ENCODE measurements at places on chromosomes 6 and 20.

- no peak for DNase-seq
- H3K36me3 ChIP-seq, result no peaks in the 10 kb centered on the region
- no peak overlapping the region for H3K4me3 ChIP-seq
- H3K4me1 ChIP-seq, result no peaks in the 10 kb centered on the region
Measured at GRCh38 chr6:100269189-100269588, 195.5 kb downstream of the SIM1 start.

- no peaks in the 10 kb centered on the region for H3K36me3 ChIP-seq
- no peak for DNase-seq
- no peak overlapping the region for H3K27ac ChIP-seq
- no peak overlapping the region for H3K4me3 ChIP-seq
Measured at GRCh38 chr6:157675831-157676230, 147.2 kb upstream of the SNX9 start.

- H3K4me3 ChIP-seq, result no peak overlapping the region
- H3K27ac ChIP-seq, result peak overlapping the region; percentile 53
- no peaks in the 10 kb centered on the region for H3K27me3 ChIP-seq
- no peaks in the 10 kb centered on the region for H3K36me3 ChIP-seq
- DNase-seq, result no peak
- H3K4me1 ChIP-seq, result peaks cover 7% of the 10 kb centered on the region
Measured at GRCh38 chr6:155418017-155418761, 37.5 kb downstream of the NOX3 start.

DNA sequence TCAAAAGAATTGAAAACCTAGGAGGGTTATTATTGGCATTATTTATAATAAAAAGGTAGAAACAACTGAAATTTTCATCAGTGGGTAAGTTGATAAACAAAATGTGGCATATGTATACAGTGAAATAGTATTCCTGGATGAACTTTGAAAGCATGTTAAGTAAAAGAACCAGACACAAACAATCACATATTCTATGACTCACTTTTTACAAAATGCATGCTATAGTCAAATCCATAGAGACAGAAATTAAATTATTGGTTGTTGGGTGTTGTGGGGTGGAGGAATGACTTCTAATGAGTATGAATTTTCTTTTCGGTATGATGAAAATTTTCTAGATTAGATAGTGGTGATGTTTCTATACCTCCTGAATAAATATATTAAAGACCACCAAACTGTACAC, 94.6 kb downstream of the LRRC1 start:
- H3K27me3 ChIP-seq, result no peaks in the 10 kb centered on the region
- no peak overlapping the region for H3K4me3 ChIP-seq
- no peak overlapping the region for H3K27ac ChIP-seq
- peaks cover 10% of the 10 kb centered on the region for H3K36me3 ChIP-seq

GRCh38 chr20:49669601-49670189, 44.0 kb downstream of the B4GALT5 start:
- no peaks in the 10 kb centered on the region for H3K27me3 ChIP-seq
- no peak for DNase-seq
- H3K4me1 ChIP-seq, result peaks cover 26% of the 10 kb centered on the region
- no peaks in the 10 kb centered on the region for H3K36me3 ChIP-seq
- peak overlapping the region; percentile 33 for H3K27ac ChIP-seq

- no peaks in the 10 kb centered on the region for H3K27me3 ChIP-seq
- no peaks in the 10 kb centered on the region for H3K4me1 ChIP-seq
- DNase-seq, result no peak
- no peak overlapping the region for H3K27ac ChIP-seq
- H3K36me3 ChIP-seq, result no peaks in the 10 kb centered on the region
Measured at GRCh38 chr6:63272397-63272796, 47.4 kb downstream of the LGSN start.

- no peaks in the 10 kb centered on the region for H3K4me1 ChIP-seq
- H3K27ac ChIP-seq, result no peak overlapping the region
- no peak overlapping the region for H3K4me3 ChIP-seq
- no peaks in the 10 kb centered on the region for H3K36me3 ChIP-seq
- no peak for DNase-seq
Measured at GRCh38 chr6:20565342-20565741, 31.1 kb downstream of the CDKAL1 start.

- DNase-seq, result no peak
- H3K4me3 ChIP-seq, result peak overlapping the region; percentile 92
- peaks cover 15% of the 10 kb centered on the region for H3K4me1 ChIP-seq
- H3K27me3 ChIP-seq, result no peaks in the 10 kb centered on the region
Measured at GRCh38 chr20:44886266-44886651, 754 bp downstream of the YWHAB start.

- no peaks in the 10 kb centered on the region for H3K27me3 ChIP-seq
- no peaks in the 10 kb centered on the region for H3K4me1 ChIP-seq
- no peak overlapping the region for H3K27ac ChIP-seq
- no peak overlapping the region for H3K4me3 ChIP-seq
- DNase-seq, result no peak
- no peaks in the 10 kb centered on the region for H3K36me3 ChIP-seq
Measured at GRCh38 chr6:82570083-82570482, 206.5 kb downstream of the TPBG start.

DNA sequence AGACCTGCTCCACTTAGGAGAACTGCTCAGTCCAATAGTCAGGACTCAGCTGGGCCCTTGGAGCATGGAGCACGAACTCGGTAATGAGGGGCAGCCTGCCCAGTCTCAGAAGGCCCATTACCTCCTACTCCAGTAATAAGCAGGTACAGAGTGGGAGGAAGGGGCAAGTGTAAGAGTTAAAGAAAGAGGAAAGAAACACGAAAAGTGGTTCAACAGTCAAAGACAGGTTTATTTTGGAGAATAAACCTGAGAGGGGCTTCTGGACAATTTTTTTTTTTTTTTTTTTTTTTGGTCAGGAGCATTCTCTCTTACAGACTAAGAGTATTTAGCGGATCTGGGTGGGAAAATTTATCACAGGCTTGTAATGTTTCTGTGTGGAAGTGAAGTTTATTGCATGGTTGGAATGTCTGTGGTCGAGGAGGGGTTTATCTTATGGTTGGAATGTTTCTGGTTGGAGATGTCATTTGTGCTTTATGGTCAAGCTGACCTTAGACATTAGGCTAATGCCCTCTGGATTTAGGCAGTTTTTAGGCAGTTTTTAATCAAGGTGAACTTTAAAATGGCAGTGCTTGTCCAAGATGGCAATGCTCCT, 340.1 kb downstream of the BCKDHB start:
- no peak for DNase-seq
- no peaks in the 10 kb centered on the region for H3K27me3 ChIP-seq
- H3K4me3 ChIP-seq, result no peak overlapping the region
- H3K4me1 ChIP-seq, result no peaks in the 10 kb centered on the region
- no peaks in the 10 kb centered on the region for H3K36me3 ChIP-seq

GRCh38 chr6:108020472-108021116, 53.9 kb downstream of the OSTM1 start:
- H3K36me3 ChIP-seq, result no peaks in the 10 kb centered on the region
- no peak overlapping the region for H3K4me3 ChIP-seq
- no peaks in the 10 kb centered on the region for H3K4me1 ChIP-seq
- no peaks in the 10 kb centered on the region for H3K27me3 ChIP-seq
- DNase-seq, result no peak

DNA sequence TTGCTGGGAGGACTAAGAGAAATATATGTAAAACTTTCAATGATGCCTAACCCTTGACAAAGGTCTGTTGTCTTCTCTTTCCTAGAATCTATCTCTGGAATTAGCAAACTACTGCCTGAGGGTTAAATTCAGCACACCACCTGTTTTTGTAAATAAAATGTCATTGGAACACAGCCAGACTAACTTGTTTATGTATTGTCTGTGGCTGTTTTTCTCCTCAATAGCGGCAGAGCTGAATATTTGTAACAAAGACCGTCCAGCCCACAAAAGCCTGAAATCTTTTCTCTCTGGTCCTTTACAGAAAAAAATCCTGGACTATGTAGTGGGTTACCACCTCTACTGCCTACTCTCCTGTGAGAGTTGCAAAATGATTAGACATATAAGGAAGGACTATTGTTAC, 33.3 kb upstream of the SYNDIG1 start:
- no peak for DNase-seq
- no peaks in the 10 kb centered on the region for H3K27me3 ChIP-seq
- H3K4me1 ChIP-seq, result no peaks in the 10 kb centered on the region
- H3K27ac ChIP-seq, result no peak overlapping the region
- no peaks in the 10 kb centered on the region for H3K36me3 ChIP-seq
- no peak overlapping the region for H3K4me3 ChIP-seq

GRCh38 chr6:56766806-56767178, 124.1 kb upstream of the DST start:
- peaks cover 21% of the 10 kb centered on the region for H3K4me1 ChIP-seq
- DNase-seq, result no peak
- no peak overlapping the region for H3K4me3 ChIP-seq

GRCh38 chr6:42873313-42873712, 6.1 kb upstream of the RPL7L1 start:
- no peaks in the 10 kb centered on the region for H3K27me3 ChIP-seq
- H3K4me1 ChIP-seq, result no peaks in the 10 kb centered on the region

DNA sequence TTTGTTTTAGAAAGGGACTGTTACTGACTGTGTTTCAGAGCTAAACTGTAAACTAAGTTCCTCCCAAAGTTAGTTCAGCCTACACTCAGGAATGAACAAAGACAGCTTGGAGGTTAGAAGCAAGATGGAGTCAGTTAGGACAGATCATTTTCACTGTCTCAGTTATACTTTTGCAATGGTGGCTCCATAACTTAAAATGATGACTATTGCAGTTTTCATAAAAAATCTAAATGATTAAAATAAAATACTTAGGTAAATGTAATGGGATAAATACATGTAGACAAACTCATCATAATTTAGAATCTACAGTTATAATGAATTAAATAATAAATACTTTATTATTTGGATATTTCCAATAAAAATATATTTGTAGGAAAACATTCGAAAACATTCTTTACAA, 590.6 kb downstream of the EPHA7 start:
- no peak for DNase-seq
- H3K27me3 ChIP-seq, result no peaks in the 10 kb centered on the region
- H3K4me1 ChIP-seq, result no peaks in the 10 kb centered on the region
- no peak overlapping the region for H3K4me3 ChIP-seq
- no peak overlapping the region for H3K27ac ChIP-seq

DNA sequence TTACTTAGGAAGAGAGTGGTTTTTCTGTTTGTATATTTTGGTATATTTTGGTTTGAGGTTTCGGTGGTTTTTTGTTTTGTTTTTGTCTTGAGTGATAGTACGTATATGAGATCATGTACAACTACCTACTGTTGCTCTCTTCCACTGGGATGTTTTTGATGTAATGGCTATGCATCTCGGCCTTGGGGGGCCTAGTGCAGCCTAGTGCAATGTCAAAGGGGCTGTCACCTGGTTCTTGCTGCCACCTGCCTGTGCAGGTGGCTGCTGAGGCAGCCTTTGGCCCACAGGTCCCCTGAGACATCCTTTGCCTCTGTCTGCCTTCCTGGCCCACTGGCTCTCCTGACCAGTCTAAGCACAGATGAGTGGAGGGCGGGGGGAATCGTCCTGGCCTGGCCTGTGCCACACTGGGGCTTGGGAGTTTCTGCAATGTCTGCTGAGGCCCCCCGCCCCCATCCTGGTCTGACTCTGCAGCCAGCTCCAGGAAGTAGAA, 546.6 kb downstream of the CD83 start:
- no peak overlapping the region for H3K4me3 ChIP-seq
- DNase-seq, result no peak
- no peaks in the 10 kb centered on the region for H3K27me3 ChIP-seq
- H3K4me1 ChIP-seq, result no peaks in the 10 kb centered on the region
- no peaks in the 10 kb centered on the region for H3K36me3 ChIP-seq

GRCh38 chr20:38152621-38153221, 12.3 kb downstream of the TGM2 start:
- no peak overlapping the region for H3K4me3 ChIP-seq
- H3K27me3 ChIP-seq, result no peaks in the 10 kb centered on the region
- peaks cover 10% of the 10 kb centered on the region for H3K36me3 ChIP-seq
- DNase-seq, result peak; percentile 38

DNA sequence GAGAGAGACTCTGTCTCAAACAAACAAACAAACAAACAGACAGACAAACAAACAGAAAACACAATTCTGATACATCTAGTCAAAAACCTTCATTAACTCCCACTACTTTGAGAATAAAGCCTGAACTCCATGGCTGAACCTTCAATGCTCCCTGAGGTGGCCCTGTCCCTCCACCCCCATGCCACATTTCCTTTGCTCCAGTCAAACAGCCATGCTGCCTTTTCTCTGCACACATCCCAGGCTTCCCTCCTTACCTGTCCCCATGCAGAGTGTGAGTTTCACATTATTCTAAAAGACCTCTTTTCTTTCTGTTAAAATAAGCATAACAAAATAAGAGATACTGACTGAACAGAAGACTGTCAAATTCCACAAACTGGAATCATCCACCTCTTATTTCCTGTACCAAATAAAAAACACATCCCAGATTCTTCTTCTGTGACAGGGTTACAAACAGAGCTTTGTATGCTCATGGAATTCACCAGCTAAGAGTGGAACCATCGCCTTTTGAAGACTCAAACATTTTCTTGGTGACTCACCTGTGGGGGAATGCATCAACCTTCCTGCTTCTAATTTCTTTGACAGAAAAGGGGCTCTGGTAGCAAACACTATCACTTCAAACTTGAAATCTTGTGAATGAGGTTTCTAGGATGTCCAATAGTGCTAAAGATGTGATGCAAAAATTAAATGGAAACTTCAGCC, 71.0 kb upstream of the SLC22A16 start:
- no peak overlapping the region for H3K4me3 ChIP-seq
- H3K27ac ChIP-seq, result no peak overlapping the region
- peaks cover 16% of the 10 kb centered on the region for H3K4me1 ChIP-seq
- no peaks in the 10 kb centered on the region for H3K27me3 ChIP-seq
- no peaks in the 10 kb centered on the region for H3K36me3 ChIP-seq
- DNase-seq, result no peak

GRCh38 chr20:1993986-1994385, at the start of gene PDYN:
PDYN (minus strand) TSS chr20:1994058; CDS start chr20:1983084, 10,974 bp downstream.
- no peaks in the 10 kb centered on the region for H3K4me1 ChIP-seq
- H3K4me3 ChIP-seq, result no peak within 1 kb of the TSS
- no peaks in the 10 kb centered on the region for H3K27me3 ChIP-seq
- DNase-seq, result no peak
- H3K36me3 ChIP-seq, result no peaks in the 10 kb centered on the region

DNA sequence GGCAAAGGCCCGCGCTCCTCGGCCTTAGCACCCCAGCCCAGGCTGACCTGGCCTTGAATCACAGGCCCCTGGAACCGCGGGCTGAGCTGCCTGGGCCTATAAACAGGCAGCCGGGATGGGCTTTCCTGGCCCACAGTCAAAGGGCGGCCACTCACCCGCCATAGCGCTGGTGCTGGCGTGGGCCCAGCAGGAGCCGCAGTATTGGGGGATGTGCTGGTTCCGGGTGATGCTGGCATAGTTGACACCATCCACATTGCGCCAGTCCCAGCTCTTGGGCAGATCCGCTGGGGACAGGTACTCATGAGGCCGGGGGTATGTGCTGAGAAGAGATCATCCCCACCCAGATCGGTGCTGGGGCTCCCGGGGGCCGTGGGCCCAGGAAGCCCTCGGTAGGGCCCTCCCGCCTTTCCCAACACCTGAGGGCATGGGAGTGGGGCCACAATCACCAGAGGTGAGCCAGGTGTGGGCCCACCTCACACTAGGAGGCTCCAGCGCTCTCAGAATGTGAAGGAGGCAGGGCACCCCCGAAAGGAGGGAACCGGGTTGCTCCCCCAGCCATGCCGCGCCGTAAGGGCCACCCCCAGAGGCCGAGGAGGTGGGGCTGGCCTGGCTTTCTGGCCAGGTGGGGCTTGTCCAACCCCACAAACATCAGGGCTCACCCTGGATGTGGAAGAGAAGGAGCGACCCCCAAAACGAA, 739 bp downstream of the CTSZ start:
- H3K4me3 ChIP-seq, result peak overlapping the region; percentile 73
- no peak for DNase-seq
- peaks cover 20% of the 10 kb centered on the region for H3K36me3 ChIP-seq
- H3K27ac ChIP-seq, result peak overlapping the region; percentile 77
- H3K4me1 ChIP-seq, result peaks cover 73% of the 10 kb centered on the region
- no peaks in the 10 kb centered on the region for H3K27me3 ChIP-seq

- no peaks in the 10 kb centered on the region for H3K4me1 ChIP-seq
- no peak overlapping the region for H3K4me3 ChIP-seq
- no peak for DNase-seq
- H3K36me3 ChIP-seq, result no peaks in the 10 kb centered on the region
Measured at GRCh38 chr6:70079241-70079640, 212.9 kb downstream of the COL19A1 start.
